Stimulated activated CD4-positive, alpha-beta T cell treated with anti-CD3 and anti-CD28 coated beads, TNF-alpha, amount 100 ng/mL, for 48 hours (primary cell): ENCODE measurements at places on chromosomes 5 and 9.
A peak's percentile ranks its signal among the peaks of the same experiment; 100 is the strongest.

GRCh38 chr5:59346982-59347381, 546.5 kb downstream of the PDE4D start:
- DNase-seq, result no peak

GRCh38 chr5:128927644-128928043, 37.6 kb upstream of the SLC27A6 start:
- no peak for DNase-seq

DNA sequence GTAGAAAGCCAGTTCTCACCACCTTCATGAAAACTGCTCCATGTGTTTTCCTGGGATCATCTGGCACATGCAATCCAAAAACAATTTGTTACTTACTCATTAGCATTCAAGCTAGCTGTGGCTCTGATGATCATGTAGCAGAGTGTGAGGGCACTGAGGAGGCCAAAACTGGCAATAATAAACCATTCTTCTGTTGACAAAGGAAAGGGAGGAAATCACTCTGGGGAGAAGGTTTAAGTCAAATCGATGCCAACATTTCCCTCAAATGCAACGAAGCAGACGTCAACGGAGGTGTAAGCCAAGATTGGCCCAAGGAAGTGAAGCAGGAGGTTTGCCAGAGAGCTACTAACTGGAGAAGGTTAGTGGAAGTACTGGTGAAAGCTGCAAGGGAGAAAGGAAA, 55.7 kb upstream of the TBC1D9B start:
- no peak for DNase-seq

- DNase-seq, result no peak
These were observed 355.1 kb upstream of the DAB2 start for GRCh38 chr5:39779831-39780230.

DNA sequence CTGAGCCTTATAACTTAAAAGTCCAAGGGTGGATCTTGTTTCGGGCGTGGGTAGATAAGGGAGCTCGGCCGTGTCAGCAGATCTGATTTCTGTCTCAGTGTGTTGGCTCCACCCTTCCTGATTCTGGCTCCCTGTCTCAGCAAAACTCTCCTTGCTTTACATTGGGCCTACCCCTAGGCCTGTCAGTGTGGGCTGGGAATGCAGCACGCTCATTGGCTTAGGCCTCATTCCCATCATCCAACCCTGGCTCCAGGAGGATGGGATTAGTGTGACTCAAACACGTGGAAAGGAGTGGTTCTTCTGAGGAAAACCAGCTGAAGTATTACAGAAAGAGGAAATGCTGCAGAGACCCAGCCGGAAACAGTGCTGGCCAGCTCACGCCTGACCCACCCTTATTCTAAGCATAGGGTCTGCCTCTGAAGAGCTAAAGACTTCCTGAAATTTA, 59.9 kb downstream of the ZFAND5 start:
- DNase-seq, result no peak

DNA sequence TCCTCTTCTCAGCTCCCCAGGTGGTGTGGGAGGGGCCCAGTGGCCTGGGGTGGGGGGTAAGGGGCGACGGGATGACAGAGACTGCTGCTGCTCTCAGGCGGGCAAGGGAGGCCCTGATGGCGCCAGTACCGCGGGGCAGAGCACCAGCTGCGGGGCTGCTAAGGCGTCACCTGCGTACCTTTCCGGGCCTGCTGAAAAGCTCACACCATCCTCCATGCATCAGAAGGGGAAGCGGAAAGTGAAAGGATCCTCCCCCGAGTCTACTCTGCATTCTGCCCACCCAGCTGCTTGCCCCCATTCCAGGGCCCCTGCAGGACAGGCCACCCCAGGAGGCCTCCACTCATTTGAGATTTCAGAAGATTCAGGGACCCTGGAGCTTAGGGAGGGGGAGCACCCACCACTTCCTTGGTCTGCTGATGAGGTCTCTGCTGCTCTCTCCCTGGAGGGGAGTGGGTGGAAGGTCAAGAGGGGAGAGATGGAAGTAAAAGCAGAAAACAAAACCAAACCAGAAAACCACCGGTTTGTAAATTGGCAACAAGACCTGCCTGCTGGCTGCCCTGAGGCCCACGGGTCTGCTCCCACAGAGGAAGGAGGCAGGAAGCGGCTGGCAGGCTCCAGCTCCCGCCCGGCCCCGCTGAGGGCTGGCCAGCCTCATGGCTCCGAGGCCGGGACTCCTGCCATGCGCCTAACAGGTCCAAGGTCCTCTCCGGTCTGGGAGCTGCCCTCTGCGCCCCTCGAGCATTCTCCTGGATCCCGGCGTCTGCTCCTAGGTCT, 33.6 kb downstream of the PRRT1B start:
- DNase-seq, result peak; percentile 18

DNA sequence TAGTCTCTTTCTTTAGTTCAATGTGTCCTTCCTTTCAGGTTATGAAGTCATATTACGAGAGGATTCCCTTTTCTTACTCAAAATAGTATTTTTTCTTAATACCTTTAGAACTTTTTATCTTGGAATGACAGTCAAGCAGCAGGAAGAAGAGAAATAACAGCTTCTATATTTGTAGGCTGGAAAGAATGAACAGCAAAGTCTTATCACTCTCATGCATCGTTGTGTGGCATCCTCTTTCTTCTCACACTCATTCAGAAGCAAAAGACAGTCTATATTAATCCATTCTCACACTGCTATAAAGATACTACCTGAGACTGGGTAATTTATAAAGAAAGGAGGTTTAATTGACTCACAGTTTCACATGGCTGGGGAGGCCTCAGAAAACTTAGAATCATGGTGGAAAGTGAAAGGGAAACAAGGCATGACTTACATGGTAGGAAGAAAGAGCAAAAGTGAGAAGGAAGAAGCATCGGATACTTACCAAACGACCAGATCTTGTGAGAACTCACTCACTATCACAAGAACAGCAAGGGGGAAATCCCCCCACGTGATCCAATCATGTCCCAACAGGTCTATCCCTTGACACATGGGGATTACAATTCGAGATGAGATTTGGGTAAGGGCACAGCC, 1646.1 kb upstream of the CDH6 start:
- DNase-seq, result no peak

DNA sequence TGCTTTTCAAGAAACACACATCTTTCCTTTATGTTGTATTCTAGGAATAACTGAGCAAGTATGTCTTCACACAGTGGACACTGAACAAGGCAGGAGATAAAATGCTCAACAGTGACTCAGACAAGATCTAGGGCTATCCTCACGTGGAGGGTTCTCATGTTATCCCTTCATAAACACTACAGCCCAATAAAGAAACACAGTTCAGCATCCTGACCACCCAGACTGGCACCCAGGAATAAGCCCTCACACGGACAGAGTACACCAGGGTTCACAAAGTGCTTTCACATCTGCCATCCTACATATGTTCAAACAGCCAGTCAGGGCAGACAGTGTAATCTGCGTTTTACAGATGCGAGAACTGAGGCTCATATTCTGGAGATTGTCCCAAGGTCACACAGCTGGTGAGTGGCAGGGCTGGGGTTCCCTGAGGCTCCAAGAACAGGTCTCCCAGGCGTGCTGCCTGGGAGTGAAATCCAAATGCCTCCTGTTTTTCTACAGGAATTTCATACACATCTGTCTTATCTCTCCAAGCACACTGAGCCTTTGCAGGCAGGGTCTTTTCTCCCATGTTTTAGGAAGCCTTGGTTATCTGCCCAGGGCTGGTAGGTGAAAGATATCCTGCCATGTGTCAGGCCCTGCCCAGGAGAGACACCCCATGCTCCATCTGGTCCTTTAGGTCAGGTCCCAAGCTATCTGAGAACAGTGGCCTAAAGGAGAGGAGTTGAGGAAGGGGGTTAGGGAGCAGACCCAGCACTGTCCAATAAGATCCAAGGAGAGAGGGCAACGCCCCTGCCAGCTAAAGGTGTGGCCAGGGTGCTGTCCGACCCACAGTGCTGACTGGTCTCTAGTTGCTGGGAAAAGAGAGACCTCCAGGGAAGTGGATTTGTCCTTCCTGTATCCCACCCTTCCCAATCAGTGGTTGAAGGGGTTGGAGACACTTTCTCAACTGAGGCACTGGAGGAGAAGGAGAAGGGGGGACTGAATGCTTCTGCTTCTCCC, 47.9 kb upstream of the XPA start:
- no peak for DNase-seq
